Stimulated activated CD4-positive, alpha-beta T cell treated with anti-CD3 and anti-CD28 coated beads, TNF-alpha, amount 100 ng/mL, for 48 hours (primary cell): ENCODE measurements at places on chromosomes 4 and X.

DNA sequence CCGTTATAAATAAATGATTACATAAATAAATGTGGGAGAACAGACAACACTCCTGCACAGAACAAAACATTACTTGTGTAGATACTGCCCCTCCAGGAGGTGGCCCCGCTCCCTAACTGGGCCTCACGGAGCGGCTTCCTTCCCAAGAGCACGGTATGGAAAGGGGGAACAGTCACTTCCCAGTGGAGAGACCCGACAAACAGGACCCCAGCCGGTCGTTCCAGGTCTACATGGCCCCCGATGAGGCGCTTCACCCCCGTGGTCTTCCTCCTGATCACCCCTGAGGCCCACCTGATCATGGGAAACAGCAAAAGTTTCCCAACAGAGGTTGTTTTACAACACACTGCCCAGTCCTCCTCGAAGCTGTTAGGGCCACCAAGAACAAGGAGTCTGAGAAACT lies 6.6 kb upstream of the SLC6A8 start:
- no peak for DNase-seq

DNA sequence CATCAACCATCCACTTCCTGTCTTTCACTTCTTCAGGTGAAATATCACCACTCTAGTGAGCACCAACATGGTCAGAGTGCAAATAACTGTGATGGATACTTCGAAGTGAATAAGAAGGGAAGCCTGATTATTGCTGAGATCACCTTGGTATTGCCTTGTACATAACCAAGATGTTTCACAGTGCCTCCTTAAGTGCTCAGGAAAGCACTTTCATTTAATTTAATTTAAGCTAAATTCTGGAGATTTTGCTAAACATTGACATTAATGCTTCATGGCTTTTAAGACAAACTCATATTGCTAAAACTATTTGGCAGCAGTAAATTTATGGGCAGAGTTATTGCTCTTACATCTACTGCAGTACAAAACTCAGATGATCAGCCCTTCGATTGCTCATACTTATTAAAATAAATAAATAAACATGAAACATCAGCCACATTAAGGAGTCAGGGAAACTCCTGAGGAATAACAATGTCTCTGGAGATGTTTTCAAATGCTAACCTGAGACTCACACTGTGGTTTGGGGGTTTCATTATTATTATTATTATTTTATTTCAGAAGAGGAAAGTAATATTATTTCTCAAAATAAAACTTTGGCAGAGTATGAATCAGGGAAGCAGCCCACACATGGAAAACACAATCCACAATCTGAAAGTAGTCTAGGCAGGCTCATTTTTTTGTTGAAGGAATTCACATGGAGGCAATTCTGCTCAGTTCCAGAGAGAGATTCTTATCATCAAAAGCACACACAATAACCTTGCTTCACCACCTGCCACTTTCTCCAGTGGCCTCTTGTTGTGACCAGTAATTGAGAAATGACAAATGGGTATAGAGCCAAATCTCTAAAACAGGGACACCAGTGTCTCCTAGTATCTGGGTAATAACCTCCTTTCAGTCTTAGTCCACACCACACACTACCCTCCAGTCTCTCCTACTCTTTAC lies 344.2 kb downstream of the MAPK10 start:
- DNase-seq = no peak

DNA sequence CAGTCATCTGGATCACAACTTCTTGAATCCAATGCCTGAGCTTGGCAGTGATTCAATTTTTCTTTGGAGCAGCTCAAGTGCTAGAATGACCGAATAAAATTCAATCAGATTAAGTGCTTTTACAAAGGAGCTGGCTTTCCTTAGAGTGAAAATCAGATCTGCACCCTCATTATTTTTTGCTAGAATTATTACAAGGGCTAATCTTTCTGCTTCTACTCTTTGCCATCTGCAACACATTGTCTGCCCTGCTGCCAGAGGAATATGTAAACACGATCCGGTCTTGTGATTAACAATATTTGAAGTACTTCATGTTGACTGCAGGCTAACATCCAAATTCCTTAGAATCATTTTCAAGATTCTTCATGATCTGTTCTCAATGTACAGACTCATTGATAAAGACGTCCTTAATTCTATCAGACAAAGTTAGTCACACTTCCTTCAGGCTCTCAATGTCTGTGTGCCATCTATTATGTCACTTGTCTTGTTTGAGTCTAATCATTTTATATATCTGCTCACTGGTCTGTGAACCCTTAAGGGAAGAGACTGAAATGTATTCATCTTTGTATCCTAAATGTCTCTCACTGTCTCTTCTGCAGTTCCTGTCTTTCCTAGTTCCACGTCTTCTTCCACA lies 531.2 kb downstream of the GALNTL6 start:
- no peak for DNase-seq

GRCh38 chr4:175770555-175770954 lies 41.5 kb downstream of the GPM6A start:
- no peak for DNase-seq

GRCh38 chr4:124943145-124943889 lies 230.8 kb upstream of the ANKRD50 start:
- no peak for DNase-seq
